T-helper 1 cell treated with Interleukin-12 subunit alpha and Interleukin-12 subunit beta and Interleukin-4 antibody, amounts not matched to agents 30 ng/mL and 1 ng/mL, for 36 hours (primary cell): ENCODE measurements at places on chromosomes 2 and 18. TPM values are rescaled to one million over a fixed set of nuclear protein-coding genes. Genes with fewer than 3 reads are reported as not detected.

Gene SMYD1
- total RNA-seq, result not detected in 2 replicates

Gene NTSR2
- not detected in 2 replicates for total RNA-seq

Gene KCNF1
- total RNA-seq, result not detected in 2 replicates

Gene OTOS
- total RNA-seq, result not detected in 2 replicates

Gene PPP1R1C
- total RNA-seq, result not detected in 2 replicates

Gene LRRC30
- total RNA-seq, result not detected in 2 replicates

Gene PAX8
- total RNA-seq, result 0.59 and 0.66 TPM in 2 replicates

Gene RAMP1
- 11.8 and 15.0 TPM in 2 replicates for total RNA-seq

Gene KCNK3
- not detected in 2 replicates for total RNA-seq

Gene CIAO1
- total RNA-seq, result 84.7 and 87.0 TPM in 2 replicates

Gene PRKAG3
- total RNA-seq, result not detected in 2 replicates

Gene ZNF519
- 14.9 and 17.5 TPM in 2 replicates for total RNA-seq

Gene PLGLB2
- total RNA-seq, result 5.7 and 6.3 TPM in 2 replicates

Gene LTBP1
- 0.05 and 0.15 TPM in 2 replicates for total RNA-seq
